ENCODE measurements at places on chromosomes 2 and 18.

GRCh38 chr2:151422917-151423439 lies 13.3 kb downstream of the RIF1 start:
- DNase-seq, result no peak

DNA sequence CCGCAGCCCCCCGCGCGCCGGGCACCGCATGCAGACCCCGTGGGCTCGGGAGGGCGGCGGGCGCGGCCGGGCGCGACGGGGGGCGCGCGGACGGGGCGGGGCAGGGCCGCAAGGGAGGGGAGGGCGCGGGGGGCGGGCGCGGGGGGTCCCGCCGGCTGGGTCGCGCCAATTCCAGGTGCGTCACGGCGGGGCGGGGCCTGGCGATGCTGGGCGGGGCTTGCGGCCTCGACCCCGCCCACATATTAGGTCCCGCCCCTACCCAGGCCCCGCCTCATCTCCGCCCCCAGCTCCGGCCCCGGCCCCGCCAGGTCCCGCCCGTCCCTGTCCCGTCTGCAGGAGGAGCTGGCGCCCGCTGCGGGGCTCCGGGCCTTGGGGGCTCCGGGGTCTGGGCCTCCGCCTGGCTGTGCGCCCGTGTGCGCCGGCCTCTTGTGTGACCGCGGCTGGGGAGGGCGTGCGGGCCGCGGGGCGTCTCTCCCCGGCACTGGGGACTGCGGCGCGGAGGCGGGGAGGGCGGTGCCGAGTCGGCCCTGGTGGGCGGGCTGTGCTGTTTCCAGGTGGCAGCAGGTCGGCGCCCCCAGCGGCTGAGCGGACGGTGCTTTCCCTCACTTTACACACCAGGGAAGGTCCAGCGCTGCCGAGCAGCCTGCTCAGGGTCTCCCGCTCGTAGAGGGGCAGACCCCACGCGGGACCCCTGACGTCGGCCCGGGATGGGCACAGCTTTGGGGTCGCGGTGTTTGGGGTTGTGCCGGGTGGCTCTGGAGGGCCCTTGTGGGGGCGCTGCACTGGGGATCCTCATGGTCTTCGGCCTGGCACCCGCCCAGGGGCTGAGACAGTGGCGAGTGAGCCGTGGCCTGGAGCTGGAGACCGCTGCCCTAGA lies 554 bp downstream of the ING5 start:
- DNase-seq, result no peak

GRCh38 chr2:42867093-42868065 lies 75.0 kb upstream of the HAAO start:
- no peak for DNase-seq

GRCh38 chr2:149858901-149859634 lies 271.5 kb upstream of the MMADHC start:
- no peak for DNase-seq

DNA sequence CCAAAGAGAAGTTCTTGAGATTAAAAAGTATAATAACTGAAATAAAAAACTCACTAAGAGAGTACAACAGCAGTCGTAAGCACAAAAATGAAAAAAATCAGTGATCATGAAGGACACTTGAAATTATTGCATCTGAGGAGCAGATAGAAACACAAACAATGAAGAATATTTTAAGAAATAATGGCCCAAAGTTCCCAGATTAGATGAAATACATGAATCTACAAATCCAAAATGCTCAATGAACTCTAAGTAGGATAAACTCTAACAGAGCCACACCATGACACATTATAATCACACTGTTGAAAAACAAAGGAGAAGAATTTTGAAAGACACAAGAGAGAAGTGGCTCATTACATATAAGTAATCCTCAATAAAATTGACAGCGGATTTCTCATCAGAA lies 31.9 kb upstream of the EMILIN2 start:
- no peak for DNase-seq

DNA sequence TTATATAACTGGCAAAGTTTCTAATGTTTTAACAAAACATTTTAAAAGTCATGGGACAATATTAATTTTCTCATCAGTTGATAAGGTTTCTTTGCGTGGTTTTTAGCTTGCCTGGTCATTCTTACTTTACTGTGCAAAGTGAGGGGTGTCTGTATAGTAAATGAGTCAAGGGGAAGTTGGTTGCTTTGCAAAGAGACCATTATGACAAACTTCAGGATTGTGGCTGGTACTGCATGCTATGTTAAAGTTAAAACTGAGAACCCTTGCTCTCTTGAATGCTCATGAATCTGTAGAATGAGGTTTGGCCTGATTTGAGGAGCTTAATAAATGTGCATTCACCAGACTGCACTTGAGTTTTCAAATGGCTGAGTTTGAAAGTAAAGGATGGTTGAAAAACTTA lies 47.0 kb downstream of the COL4A4 start:
- DNase-seq, result no peak

- DNase-seq, result no peak
Observed at GRCh38 chr2:239299218-239299939, 101.4 kb downstream of the HDAC4 start.

- DNase-seq, result no peak
Observed at GRCh38 chr2:127733113-127733815, 32.0 kb downstream of the SFT2D3 start.

GRCh38 chr2:138699421-138699820 lies 80.8 kb downstream of the NXPH2 start:
- DNase-seq, result no peak

DNA sequence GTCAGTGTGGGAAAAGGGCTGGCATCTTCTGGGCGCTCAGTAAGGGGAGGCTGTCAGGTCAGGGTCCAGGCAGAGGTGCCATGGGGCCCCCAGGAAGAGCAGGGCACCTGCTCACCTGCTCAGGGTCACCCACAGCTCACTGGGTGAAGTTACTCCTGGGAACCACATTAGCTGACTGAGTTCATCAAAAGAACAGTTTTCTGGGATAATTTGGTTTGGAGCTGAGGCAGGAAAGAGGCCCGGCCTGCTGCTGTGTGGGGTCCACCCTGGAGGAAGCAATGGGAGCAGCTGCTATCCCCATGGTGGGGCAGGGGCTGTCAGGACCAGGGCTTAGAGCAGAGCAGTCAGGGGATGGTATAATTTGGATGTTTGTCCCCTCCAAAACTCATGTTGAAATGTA lies 97.2 kb upstream of the GPC1 start:
- DNase-seq, result no peak

GRCh38 chr2:9365498-9366019 lies 57.8 kb downstream of the ITGB1BP1 start:
- no peak for DNase-seq

DNA sequence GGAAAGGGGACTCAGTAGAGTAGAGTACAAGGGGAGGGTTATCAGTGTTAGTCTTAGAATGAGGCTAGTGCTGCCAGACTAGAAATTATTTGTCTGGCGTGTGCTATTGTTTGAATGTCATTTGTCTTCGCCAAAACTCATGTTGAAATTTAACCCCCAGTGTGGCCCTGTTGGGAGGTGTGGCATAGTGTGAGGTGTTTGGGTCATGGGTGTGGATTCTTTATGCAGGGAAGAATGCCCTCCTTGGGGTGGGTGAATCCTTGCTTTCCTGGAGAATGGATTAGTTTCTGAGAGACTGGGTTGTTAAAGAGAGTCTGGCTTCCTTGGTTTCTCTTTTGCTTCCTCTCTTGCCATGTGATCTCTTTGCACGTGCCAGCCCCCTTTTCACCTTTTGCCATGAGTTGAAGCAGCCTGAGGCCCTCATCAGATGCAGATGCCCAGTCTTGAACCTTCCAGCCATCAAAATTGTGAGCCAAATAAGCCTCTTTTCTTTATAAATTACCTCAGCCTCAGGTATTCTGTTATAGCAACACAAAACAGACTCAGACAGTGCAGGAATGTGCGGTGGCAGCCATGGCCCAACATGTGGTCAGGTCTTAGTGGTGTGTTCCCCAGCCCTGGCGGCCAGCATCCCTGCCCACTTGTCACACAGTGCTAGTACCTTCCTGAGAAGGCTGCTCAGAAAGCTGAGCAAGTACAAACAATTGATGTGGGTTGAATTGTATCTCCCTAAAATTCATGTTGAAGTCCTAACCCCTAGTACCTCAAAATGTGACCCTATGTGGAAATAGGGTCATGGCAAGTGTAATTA lies 48.4 kb upstream of the NAB1 start:
- no peak for DNase-seq

DNA sequence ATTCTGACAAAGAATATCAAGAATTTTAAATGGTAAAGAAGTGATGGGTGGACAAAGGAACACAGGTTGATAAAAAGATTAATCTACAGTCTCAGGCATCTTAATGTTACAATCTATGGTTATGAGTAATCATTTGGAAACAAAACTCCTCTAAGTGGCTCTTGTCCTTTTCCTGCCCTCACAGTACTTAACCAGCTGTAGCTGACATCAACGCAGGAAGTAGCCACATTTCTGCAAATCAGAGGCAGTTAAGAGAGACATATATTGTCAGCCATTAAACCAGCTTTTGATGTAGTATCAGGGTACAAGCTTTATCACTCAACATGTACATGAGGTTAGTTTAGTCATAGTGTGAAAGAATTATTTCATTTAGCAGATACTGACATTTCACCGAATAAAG lies 244.6 kb downstream of the NR4A2 start:
- DNase-seq, result no peak

DNA sequence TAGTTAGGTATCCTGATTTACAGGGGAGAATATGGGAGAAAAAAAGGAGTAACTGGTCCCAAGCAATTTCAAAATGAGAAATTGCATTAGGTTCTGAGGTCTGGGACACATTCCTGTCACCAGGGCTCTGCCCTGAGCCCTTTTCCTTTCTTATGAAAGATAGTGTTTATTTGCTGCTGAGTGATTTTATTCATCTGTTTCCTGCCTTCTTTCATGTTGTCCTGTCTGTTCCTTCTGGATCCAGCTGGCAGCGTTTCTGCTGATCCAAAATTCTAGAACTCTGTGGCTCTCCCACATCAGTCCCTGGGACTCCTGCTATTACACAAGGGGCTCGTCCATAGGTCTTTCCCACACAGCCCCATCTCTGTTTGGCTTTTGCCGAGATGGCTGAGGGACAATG lies 519.1 kb upstream of the SALL3 start:
- DNase-seq, result no peak

DNA sequence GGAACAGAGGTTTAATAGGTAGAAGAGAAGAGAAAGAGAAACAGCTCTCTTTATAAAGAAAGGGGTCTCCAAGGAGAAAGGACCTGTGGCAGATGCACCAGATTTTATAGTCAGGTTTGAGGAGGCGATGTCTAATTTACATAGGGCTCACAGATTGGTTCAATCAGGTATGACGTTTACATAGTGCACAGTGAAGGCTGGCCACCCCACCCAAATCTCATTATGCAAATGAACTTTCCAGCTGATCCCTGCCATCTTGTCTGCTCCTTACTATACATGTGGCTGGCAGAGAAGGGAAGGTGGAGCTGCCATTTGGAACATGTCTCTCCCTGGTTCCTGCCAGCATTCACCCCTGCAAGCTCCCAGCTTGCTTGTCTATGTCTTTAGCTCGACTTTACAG lies 557.8 kb downstream of the SUCLG1 start:
- no peak for DNase-seq

DNA sequence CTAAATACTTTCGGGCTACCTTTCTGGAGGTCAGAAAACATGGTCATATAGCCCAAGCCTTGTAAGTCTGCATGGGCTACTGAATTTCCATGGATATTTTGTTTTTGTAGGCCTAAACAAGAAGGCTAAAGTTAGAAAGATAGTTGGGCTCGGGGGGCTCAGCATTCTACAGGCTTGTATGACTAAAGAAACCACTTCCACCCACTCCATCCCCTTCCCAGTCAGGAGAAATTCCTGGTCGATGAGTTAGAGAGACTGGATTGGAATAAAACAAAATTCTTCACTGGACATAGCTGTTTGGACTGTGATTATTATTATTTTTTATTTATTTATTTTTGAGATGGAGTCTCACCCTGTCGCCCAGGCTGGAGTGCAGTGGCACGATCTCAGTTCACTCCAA lies 539.4 kb upstream of the TNP1 start:
- DNase-seq, result no peak

DNA sequence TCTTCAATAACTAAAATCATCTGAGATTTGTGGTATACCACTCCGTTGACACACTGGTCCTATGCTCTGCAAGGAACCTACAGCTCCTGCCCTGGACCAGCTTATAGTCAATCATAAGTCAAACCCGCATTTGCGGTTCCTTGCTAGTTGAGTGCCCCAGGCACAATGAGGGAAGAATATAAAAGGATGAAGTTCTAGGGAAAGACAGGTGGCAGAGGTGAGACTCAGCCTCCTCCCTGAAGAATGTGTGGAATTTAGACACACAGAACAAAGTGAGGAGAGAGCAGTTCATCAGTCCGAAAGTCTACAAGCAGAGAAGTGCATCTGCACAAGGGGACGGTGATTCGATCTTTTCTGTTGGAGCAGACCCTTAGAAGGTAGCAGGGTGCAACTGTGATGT lies 615.0 kb upstream of the FANCL start:
- no peak for DNase-seq

DNA sequence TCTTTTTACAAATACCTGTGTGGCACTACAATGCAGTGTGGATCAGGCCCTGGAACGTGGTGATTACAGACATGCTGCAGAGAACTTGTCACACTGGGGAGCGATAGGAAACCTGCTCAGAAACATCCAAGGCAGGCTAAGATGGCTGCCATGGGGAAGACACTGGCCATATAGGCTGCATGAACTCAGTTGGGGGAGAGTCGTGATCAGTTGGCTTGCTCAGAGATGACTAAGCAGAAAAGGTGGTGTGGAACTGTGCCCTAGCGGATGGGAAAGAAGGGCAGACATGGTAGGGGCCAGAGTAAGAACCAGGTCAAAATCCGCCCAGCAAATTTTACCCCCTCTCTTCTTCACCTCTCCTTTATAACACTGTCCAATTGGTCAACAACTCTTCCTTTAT lies 307.8 kb downstream of the LRRTM1 start:
- DNase-seq, result no peak

GRCh38 chr2:19767899-19768298 lies 133.9 kb downstream of the TTC32 start:
- no peak for DNase-seq

- no peak for DNase-seq
Observed at GRCh38 chr18:213966-214365, 53.9 kb downstream of the THOC1 start.

DNA sequence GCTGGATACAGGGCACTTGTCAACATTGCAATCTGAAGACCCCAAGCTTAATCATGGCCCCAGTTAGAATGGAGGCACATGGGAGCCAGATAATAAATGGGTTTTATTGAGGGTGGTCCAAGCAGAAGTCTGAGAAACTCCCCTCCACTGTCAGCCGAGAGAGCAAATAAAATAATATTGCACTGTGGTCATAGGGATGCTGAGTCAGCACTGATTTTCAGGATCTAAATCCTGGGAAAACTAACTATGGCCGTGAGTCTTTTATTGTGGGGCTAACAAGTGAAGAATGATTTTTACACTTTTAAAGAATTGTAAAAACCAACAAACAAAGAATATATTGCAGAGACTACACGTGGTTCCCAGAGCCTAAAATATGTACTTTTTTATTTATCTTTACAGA lies 31.1 kb upstream of the NETO1 start:
- no peak for DNase-seq
